ENCODE measurements at places on chromosomes 1 and 21. TPM values are rescaled to one million over a fixed set of nuclear protein-coding genes. Genes with fewer than 3 reads are reported as not detected.

GRCh38 chr1:2152954-2153353, 41.6 kb downstream of the FAAP20 start:
- H3K27ac ChIP-seq: no peak overlapping the region
- no peak for DNase-seq
- no peak overlapping the region for H3K4me3 ChIP-seq
- H3K4me1 ChIP-seq: no peaks in the 10 kb centered on the region
- no peaks in the 10 kb centered on the region for H3K27me3 ChIP-seq
- peaks cover 82% of the 10 kb centered on the region for H3K36me3 ChIP-seq

Gene HES3
- not detected for total RNA-seq

GRCh38 chr1:206912445-206913095, 9.2 kb downstream of the FCMR start:
- H3K36me3 ChIP-seq: no peaks in the 10 kb centered on the region
- H3K4me1 ChIP-seq: peaks cover 36% of the 10 kb centered on the region
- H3K27ac ChIP-seq: no peak overlapping the region
- peak; percentile 13 for DNase-seq
- no peak overlapping the region for H3K4me3 ChIP-seq
- no peaks in the 10 kb centered on the region for H3K27me3 ChIP-seq

DNA sequence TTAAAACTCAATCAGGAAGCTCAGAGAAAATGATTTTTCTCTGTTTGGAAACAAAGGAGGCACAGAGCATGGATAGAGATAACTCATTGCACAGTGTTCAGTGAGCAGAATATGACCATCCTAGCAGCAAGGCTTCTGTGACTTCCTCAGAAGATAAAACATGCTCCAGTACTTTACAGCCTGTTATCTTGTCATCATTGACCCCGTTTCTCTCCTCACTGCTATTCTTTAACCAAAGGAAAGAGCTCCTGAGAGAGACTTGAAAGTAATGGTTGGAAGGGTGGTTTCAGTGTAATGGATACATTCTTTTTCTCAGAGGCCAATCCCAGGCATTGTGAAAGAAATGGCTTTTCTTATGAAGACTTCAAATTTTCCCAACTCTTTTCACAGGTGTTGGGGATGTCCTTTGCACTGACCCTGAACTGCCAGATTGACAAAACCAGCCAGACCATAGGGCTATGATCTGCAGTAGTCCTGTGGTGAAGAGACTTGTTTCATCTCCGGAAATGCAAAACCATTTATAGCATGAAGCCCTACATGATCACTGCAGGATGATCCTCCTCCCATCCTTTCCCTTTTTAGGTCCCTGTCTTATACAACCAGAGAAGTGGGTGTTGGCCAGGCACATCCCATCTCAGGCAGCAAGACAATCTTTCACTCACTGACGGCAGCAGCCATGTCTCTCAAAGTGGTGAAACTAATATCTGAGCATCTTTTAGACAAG, 25.9 kb downstream of the CD53 start:
- no peak overlapping the region for H3K27ac ChIP-seq
- H3K27me3 ChIP-seq: no peaks in the 10 kb centered on the region
- H3K4me3 ChIP-seq: no peak overlapping the region
- no peaks in the 10 kb centered on the region for H3K4me1 ChIP-seq

- no peak overlapping the region for H3K27ac ChIP-seq
- H3K4me3 ChIP-seq: no peak overlapping the region
- H3K36me3 ChIP-seq: no peaks in the 10 kb centered on the region
- no peak for DNase-seq
- no peaks in the 10 kb centered on the region for H3K4me1 ChIP-seq
- no peaks in the 10 kb centered on the region for H3K27me3 ChIP-seq
These were observed 448.3 kb downstream of the PTPRC start for GRCh38 chr1:199087144-199087543.

Gene LRRC39
- total RNA-seq: not detected

GRCh38 chr1:212669600-212669999, 30.0 kb downstream of the BATF3 start:
- no peak overlapping the region for H3K4me3 ChIP-seq
- H3K36me3 ChIP-seq: no peaks in the 10 kb centered on the region
- no peak for DNase-seq
- no peak overlapping the region for H3K27ac ChIP-seq
- no peaks in the 10 kb centered on the region for H3K27me3 ChIP-seq

Gene FBLIM1
- total RNA-seq: 29.4 TPM

DNA sequence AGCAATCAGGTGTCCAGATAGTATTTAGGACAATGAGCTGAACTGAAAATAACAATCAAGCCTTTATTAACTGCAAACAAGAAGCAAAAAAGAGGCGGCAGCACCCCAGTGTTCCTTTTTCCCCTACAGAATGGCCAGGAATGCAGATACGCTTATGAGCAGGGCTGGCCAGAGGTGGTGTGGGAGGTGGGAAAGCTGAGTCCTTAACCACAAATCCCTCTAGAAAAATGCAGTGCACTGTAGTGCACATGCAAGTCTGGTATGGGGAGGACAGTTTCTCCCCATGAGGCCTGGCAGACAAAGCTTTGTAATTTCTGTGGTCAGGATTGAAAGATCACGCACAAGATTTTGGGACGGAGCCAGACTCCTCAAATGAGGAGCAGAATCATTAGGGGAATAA, 10.7 kb upstream of the IFNAR1 start:
- no peaks in the 10 kb centered on the region for H3K27me3 ChIP-seq
- H3K36me3 ChIP-seq: no peaks in the 10 kb centered on the region
- H3K4me3 ChIP-seq: no peak overlapping the region
- no peak for DNase-seq

DNA sequence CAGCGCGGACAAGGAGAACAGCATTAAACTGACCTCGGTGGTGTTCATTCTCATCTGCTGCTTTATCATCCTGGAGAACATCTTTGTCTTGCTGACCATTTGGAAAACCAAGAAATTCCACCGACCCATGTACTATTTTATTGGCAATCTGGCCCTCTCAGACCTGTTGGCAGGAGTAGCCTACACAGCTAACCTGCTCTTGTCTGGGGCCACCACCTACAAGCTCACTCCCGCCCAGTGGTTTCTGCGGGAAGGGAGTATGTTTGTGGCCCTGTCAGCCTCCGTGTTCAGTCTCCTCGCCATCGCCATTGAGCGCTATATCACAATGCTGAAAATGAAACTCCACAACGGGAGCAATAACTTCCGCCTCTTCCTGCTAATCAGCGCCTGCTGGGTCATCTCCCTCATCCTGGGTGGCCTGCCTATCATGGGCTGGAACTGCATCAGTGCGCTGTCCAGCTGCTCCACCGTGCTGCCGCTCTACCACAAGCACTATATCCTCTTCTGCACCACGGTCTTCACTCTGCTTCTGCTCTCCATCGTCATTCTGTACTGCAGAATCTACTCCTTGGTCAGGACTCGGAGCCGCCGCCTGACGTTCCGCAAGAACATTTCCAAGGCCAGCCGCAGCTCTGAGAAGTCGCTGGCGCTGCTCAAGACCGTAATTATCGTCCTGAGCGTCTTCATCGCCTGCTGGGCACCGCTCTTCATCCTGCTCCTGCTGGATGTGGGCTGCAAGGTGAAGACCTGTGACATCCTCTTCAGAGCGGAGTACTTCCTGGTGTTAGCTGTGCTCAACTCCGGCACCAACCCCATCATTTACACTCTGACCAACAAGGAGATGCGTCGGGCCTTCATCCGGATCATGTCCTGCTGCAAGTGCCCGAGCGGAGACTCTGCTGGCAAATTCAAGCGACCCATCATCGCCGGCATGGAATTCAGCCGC, 2.5 kb downstream of the S1PR1 start:
- H3K4me1 ChIP-seq: peaks cover 19% of the 10 kb centered on the region
- DNase-seq: no peak
- H3K36me3 ChIP-seq: no peaks in the 10 kb centered on the region
- peak overlapping the region; percentile 88 for H3K27ac ChIP-seq

- no peaks in the 10 kb centered on the region for H3K27me3 ChIP-seq
- no peak for DNase-seq
- no peaks in the 10 kb centered on the region for H3K4me1 ChIP-seq
- no peak overlapping the region for H3K27ac ChIP-seq
These were observed 11.1 kb downstream of the EIF4G3 start for GRCh38 chr1:21165646-21166045.

Gene SPATA45
- total RNA-seq: not detected

GRCh38 chr1:35915693-35916092, 15.2 kb upstream of the AGO3 start:
- DNase-seq: no peak
- H3K36me3 ChIP-seq: peaks cover 99% of the 10 kb centered on the region
- H3K27ac ChIP-seq: no peak overlapping the region
- H3K27me3 ChIP-seq: no peaks in the 10 kb centered on the region
- H3K4me1 ChIP-seq: no peaks in the 10 kb centered on the region

Data from esophagus squamous epithelium (tissue), 5 donors.